ENCODE measurements at places on chromosomes 1 and 21.

DNA sequence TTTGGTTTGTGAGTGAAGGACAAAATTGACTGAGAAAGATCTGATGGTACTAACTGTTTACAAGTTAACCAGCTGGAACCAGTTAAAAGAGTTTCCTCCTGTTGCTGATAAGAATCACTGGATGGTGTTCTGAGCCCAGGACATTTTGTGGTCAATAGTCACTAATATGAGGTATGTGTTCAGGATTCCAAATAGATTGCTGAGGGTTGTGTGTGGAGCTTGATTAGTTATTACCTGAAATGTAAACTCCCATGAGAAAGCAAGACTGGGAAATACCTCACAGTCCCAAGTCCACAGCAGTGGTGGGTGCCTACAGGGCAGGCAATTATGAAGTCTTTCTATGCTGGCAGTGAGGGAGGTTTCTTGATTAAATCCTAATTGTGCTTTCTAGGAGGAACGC is 164.6 kb downstream of the DNM3 start:
- DNase-seq = no peak

GRCh38 chr1:49225464-49225863 is 448.8 kb upstream of the BEND5 start:
- no peak for DNase-seq

DNA sequence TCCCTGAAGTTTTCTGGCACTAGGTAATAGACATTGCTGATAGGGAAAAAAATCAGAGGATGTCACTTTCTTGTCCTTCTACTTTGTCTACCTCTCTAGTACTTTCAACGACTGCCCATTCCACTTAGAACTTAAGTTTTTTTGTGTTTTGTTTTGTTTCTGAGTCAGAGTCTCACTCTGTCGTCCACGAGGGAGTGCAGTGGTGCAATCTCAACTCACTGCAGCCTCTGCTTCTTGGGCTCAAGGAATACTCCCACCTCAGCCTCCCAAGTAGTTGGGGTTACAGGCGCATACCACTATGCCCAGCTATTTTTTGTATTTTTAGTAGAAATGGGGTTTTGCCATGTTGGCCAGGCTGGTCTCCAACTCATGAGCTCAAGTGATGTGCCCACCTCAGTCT is 79.2 kb downstream of the SGIP1 start:
- DNase-seq = no peak

DNA sequence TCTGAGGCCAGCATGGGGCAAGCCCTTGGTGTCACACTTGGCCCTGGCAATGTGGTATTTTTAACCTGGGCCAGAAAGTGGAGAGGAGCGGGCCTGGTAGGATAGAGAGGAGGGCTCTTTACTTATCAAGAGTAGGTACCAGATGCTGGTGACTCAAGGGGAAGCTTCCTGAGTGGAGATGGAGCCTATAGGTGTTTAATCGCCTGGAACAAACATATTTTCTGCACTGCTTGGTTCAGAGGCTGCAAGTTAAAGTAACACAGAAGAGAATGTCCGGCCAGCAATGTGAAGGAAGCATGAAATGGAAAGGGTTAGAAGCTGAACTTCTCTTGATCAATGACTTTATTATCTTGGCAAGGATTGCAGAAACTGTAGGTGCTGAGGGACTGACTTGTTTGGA is 74.3 kb downstream of the DDR2 start:
- DNase-seq = no peak

GRCh38 chr1:190832511-190832910 is 354.8 kb upstream of the BRINP3 start:
- no peak for DNase-seq

DNA sequence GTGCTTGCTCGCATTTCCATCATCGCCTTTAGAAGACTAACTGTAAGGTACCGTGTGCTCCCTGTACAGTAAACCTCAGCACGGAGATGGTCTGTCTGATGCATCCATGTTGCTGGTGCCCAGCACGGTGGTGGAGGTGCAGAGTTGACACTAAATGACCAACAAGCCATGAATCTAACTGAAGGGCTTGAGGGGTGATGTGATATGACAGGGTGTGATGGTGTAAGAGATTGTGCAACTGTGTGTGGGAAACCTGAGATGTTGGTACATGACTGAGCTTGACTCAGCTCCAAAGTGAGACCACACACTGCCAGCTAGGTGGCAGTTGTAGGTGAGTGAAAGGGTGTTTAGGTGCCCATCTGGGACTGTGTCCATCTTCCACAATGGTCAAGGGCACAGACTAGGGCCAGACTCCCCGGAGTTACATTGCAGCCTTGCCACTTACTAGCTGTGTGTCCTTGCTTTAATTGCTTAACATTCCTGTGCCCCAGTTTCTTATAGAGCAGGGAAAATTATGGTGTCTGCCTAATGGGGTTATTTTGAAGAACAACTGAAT is 21.4 kb downstream of the SLC2A1 start:
- no peak for DNase-seq

DNA sequence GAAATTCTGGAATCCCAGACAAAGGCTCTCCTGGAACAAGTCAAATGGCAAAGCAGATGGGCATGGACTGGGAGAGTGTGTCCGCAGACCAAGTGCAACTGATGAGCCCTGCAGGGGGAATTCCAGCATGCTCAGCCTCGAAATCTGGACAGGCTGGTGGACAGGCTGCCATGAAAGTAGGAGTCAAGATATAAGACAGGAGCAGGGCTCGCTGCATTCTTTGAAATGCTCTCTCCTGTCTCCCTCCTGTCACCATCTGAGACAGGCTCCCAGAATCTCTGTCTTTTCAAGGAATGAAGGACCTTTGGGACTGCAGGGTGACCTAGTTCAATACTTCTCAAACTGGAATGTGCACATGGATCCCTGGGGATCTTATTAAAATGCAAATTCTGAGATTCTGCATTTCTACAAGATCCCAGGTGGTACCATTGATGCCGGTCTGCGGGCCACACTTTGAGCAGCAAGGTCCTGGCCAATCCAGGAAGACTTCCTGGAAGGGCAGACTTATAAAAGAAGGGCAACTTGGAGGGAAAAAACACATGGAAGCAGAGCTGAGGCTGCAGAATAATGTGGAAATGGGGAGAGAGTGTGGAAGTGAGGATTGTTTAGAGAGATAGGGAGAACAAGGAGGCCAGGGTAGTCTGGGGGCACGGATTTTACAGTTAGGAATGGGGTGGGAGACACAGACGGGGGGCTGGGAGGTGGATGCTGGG is 29.8 kb downstream of the TNNT2 start:
- no peak for DNase-seq

DNA sequence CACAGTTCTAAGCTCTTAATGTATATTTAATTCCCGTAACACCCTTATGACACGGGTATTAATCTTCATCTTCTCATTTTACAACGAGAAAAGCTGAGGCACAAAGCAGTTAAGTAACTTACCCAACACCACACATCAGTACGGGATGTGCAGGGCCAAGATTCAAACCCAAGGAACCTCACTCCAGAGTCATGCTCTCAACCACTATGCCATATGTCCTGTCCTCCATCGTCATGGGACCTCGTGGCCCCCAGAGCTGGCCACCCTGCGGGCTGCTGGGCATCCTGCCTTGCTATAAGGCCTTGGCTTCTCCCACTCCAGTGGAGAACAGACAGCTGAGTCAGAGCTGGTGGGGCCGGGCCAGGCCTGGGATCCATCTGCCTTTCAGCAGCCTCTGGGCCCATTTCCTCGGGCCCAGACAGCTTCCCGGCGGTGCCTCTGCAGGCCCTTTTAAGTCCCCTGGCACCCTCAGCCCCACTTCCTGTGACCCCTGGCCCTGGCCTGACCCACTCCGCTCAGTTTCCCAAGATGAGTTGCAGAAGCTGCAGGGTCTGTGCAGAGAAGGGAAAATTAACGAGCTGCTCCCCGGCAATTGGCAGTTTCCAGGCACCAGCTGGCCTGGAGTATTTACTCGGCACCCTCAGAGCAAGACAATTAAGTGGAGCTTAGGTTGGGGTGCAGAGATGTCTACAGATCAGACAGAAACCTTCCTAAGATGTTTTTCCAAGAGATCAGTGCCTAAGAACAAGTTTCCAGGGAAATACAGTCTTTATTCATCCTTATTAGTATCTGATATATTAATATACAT is 98.2 kb downstream of the EPHB2 start:
- DNase-seq = no peak

GRCh38 chr1:164611754-164612642 is 53.0 kb downstream of the PBX1 start:
- no peak for DNase-seq

GRCh38 chr1:202203238-202204039 is 9.8 kb downstream of the LGR6 start:
- DNase-seq = no peak

DNA sequence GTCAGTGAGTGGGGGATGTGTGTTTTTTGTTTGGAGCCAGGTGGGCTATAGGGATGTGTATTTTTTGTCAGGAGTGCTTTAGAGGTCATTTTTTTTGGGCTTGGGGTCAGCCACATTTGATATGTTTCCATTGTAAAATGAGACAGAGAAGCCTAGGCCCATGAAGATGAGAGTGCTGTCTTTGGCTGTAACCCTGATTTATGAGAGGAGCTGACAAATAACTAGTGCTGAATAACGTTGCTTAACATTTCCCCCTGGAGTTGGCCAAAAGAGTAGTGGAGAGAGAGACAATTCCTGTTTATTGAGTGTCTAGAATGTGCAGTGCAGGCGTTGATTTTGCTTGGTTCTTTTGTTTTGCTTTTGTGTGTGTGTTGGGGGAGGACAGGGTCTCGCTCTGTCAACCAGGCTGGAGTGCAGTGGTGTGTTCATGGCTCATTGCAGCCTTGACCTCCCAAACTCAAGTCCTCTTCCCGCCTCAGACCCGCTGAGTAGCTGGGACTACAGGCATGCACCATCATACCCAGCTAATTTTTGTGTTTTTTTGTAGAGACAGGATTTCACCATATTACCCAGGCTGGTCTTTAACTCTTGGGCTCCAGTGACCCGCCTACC is 64.7 kb downstream of the S1PR1 start:
- no peak for DNase-seq

DNA sequence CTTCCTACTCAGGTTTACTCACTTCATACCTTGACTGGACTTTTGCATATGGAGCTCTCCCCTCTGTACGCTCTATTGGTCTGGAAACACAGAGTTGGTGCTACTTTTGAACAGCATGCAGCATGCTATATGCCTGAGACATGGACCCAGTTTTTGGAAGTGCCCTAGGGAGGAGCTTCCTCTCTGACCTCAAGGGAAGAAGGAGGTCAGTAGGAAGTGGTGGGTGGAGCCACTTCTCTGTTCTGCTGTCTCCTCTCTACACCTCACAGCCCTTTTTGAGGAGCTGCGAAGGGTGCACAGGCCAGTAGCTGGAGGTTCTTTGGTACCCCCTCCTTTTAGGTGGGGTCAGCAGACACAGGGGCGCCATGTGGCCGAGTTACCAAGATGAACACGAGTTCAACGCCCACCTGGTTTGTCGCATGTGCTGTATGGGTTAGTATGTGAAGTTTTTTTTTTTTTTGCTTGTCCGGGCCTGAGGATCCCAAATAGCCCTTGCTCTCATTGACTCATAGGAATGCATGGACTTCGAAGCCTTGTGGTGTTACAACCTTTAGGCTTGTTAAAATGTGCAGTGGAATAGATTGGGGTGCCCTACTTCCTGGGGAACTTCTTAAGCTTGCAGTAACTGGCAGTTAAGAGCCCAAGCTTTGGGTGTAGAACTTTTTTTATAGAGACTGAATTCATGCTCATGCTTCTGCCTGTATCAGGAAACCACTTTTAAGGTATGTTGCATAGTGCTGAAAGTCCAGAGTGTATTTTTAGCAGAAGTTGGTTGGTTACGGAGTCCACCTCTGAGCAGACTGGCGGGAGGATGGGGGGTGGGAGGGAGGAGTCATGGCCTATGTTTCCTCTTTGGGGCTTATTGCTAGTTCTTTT is 10.7 kb downstream of the MACF1 start:
- DNase-seq = no peak

GRCh38 chr21:28358170-28358569 is 634.5 kb downstream of the LTN1 start:
- DNase-seq = no peak

GRCh38 chr1:8116894-8117264 is 90.8 kb upstream of the ERRFI1 start:
- no peak for DNase-seq

GRCh38 chr1:58788259-58788658 is 4.4 kb upstream of the JUN start:
- DNase-seq = no peak

GRCh38 chr1:81183051-81183450 is 617.7 kb upstream of the ADGRL2 start:
- no peak for DNase-seq

GRCh38 chr1:96370757-96371156 is 350.8 kb upstream of the PTBP2 start:
- no peak for DNase-seq

DNA sequence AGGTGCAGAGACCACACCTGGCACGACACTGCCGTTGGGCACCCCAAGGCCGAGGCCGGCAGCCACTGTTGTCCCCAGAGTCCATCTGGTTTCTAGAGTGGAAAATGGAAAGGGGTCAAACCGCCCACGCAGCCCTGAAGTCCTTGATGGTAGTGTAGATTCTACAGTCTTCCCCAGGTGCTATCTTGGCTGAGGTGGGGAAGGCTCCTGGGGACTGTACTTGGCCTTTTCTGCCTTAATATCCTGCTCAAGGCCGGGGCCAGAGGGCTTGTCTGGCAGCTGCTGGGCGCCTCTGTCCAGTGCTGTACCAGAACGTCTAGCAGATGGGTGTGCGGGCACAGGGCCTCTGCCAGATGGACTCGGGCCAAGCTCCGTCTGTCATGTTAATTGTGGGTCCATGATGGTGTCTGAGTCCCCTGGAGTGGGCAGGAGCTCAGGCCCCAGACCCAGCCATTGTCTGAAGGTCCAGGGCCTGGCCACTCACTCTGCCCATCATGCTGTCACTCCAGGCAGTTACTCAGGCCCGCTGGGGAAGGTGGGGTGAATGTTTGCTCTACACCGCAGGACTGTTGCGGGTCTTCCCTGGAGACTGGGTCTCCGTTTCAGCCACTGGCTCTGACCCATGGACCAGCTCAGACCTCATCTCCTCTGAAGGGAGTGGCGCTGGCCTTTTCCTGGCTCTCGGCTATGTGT is 161.9 kb upstream of the COL6A1 start:
- no peak for DNase-seq

DNA sequence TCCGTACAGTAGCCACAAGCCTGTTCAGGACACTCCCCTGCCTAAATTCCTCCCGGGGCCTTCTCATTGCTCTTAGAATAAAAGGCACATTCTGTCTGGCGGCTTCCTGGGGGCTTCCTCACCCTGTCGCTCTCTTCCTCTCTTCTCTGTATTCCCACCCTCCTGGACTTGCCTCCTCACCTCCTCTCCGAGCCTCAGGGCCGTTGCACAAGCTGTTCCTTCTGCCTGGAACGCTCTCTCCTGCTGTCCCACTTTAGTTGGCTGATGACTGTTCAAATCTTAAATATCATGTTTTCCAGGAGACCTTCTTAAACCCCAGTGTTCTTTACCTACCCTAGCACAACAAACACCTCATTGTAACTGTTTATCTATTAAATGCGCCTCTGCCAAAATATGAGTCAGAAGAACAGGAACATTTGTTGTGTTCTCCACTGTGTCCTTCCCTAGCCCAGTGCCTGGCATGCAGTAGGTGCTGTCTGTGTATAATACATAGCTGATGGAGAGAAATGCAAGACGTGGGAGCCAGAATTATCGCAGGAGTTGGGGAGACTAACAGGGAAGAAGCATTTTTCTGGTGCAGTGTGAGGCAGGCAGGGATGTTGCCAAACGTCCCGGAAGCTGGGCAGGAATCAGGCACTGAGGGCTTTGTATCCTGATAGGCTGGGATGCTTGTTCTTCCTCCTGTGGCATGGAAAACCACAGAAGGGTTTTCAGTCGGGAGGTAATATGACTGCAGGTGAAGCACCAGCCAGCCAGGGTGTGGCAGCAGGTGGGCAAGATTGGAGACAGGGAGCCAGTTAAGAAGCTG is 24.1 kb upstream of the THRAP3 start:
- no peak for DNase-seq

Data from activated gamma-delta T cell treated with anti-CD3 and anti-CD28 coated beads, Interleukin-2, amount 50 U/mL, for 16 hours (primary cell).